ENCODE measurements at places on chromosomes 3 and 15. TPM values are rescaled to one million over a fixed set of nuclear protein-coding genes. Genes with fewer than 3 reads are reported as not detected.

DNA sequence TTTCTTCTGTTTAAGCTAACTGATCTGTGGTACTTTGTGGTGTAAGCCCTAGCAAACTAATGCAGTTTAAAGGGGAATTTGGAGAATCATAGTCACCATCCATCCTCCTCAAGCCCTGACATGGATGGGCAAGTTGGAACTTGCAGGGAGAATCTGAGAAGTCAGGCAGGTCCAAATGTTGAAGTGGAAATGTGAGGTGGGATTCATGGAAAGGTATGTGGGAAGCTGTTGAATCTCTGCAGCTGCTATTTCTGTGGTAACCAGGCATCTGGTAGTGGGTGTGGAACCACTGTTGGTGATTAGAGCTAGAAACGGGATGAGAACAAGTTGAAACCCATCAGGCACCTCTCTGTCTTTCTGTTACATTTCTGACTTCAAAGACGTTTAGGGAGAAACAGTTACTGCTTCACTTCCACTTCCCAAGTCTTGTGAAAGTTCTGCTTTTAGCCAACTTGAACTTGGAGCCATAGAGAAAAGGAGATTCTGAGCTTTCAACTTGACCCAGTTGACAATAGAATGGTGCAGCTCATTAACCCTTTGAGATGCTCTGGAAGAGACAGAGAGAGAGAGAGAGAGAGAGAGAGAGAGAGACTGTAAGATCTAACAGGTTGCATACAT lies 38.1 kb upstream of the NMNAT3 start:
- H3K36me3 ChIP-seq: no peaks in the 10 kb centered on the region
- no peak overlapping the region for H3K4me3 ChIP-seq
- no peak overlapping the region for H3K27ac ChIP-seq

- no peaks in the 10 kb centered on the region for H3K4me1 ChIP-seq
- no peak overlapping the region for H3K27ac ChIP-seq
These were observed 11.5 kb upstream of the PARP14 start for GRCh38 chr3:122668930-122669730.

Gene DNAJA4
- not detected for total RNA-seq

Gene PLA1A
- 0.86 TPM for total RNA-seq

- DNase-seq: no peak
- H3K36me3 ChIP-seq: no peaks in the 10 kb centered on the region
- no peaks in the 10 kb centered on the region for H3K27me3 ChIP-seq
- no peak overlapping the region for H3K4me3 ChIP-seq
- H3K4me1 ChIP-seq: peaks cover 43% of the 10 kb centered on the region
- H3K27ac ChIP-seq: no peak overlapping the region
These were observed 26.7 kb downstream of the PIAS1 start for GRCh38 chr15:68080783-68081182.

Gene DCUN1D1
- total RNA-seq: 52.4 TPM

- H3K27me3 ChIP-seq: no peaks in the 10 kb centered on the region
- peaks cover 5% of the 10 kb centered on the region for H3K36me3 ChIP-seq
- no peak for DNase-seq
- peaks cover 5% of the 10 kb centered on the region for H3K4me1 ChIP-seq
These were observed 904.2 kb downstream of the SI start for GRCh38 chr3:164174059-164174458.

Gene FOXB1
- total RNA-seq: not detected

DNA sequence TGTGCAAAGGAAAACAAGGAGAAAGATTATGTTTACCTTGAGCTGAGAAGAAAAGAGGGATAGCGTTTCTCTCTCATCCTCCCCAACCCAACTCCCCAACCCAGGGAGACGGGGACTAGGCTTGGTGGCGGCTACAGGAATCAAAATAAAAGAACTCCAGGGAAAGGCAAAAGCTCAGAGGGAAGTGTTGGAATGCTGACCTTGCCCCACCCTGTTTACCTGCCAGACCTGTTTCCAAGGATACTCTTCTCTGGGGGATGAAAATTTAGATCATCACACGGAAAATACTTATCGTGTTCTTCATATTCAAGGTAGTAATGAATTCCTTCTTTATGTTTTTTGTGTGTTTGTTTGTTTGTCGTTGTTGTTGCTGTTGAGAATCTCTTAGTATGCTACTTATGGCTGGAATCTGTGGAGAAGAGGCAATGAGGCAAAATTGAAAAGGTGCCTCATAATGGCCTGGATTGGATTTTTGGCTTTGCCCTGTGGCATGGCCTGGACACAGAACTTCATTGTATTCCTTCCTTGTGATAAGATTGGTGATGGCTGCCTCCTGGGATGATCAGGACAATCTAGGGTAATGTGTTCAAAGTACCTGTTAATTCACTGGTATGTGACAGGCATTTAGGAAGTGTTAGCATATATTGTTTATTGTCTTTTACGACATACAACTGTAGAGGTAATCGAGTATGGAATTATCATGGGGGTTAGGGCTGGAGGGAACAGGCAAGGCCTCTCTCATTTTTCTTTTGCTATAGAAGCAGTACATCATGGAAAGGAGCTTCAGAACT lies 11.1 kb upstream of the TPRG1 start:
- no peak for DNase-seq
- no peak overlapping the region for H3K27ac ChIP-seq
- no peaks in the 10 kb centered on the region for H3K36me3 ChIP-seq
- H3K4me3 ChIP-seq: no peak overlapping the region
- peaks cover 5% of the 10 kb centered on the region for H3K27me3 ChIP-seq

Gene AADACL2
- not detected for total RNA-seq

Gene DZIP1L
- 21.9 TPM for total RNA-seq

DNA sequence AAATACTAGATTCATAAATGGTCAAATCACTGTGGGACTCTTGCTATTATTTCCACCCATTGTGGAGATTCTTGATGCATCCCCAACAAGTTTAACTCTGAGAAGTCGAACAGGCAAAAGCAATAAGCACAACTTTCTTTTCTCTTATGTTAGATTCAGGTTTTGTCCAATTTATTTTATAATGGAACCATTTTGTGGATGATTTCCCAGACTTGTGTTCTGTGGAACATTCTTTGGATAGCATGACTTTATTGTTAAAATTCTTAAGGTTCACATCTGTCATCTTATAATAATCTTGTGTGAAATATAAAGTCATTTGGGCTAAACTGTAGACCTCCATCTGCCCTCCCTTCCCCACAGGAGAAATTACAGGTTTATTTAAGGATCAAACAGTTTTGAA lies 213.7 kb downstream of the LPP start:
- DNase-seq: no peak
- H3K27ac ChIP-seq: peak overlapping the region; percentile 60
- no peaks in the 10 kb centered on the region for H3K27me3 ChIP-seq
- no peak overlapping the region for H3K4me3 ChIP-seq
- peaks cover 35% of the 10 kb centered on the region for H3K4me1 ChIP-seq
